ENCODE measurements at places on chromosomes 7 and 10.

GRCh38 chr10:64374346-64374745 lies 853.1 kb downstream of the REEP3 start:
- no peak for DNase-seq

DNA sequence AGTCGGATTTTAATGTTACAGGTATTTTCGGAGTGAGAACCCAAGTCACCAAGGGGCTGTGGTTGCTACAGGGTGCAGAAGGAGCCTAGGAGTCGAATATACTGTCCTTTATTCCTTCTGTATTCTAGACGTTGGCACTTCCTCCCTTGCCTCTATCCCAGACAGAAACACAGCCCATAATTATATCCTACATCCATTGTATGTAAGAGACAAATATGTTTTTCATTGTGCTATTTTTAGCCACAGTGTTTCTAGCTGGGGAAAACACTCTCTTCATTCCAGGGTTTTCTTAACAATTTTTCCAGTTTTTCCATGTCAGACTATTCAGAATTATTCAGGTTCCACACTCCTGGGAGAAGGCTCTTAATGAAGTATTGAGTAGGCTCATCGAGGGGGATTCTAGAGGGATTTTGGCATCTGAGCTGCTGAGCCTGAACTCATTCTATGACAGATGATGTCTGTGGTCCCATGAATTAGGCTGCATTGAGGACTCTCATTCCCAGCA lies 32.6 kb downstream of the KIAA1217 start:
- DNase-seq: no peak

DNA sequence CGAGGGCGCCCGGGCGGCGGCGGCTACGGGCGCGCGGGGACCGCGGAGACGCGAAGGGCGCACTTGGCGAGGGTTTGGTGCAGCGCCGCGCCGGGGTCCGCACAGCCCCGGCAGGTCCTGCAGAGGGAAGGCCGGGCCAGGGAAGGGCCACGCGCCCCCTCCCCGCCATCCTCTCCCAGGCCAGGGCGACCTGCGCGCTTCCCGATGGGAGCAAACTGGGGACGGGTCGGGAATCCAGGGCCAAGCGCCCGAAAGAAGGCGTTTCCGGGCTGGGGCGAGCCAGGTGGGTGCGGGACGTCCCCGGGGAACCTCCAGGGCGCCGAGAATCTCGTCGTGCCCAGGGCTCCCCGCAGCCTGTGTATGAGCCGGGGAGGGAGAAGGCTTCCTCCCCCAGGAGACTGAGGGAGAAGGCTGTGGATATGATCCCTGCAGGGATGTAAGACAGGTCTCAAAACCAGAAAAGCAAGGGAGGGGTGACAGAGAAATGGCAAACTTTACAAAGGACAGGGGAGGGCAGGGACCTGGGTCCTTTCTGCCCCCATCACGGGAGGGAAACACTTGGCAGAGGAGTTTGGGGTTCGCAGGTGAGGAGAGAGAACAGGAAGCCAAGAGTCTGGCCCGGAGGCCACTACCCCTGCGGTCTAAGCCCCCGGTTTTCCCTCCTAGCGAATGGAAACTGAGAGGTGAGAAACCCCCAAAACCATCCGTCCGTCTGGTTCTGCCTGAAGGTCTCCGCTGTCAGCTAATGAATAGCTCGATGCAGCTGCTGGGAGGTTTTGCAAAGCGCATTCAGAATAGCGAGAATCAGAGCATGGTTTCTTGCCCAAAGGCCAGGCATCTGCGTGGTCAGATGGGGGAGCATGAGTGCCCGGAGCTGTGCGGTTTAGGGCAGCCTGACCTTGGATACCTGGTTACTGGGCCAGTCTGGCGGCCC lies 674 bp downstream of the AMZ1 start:
- DNase-seq: no peak

DNA sequence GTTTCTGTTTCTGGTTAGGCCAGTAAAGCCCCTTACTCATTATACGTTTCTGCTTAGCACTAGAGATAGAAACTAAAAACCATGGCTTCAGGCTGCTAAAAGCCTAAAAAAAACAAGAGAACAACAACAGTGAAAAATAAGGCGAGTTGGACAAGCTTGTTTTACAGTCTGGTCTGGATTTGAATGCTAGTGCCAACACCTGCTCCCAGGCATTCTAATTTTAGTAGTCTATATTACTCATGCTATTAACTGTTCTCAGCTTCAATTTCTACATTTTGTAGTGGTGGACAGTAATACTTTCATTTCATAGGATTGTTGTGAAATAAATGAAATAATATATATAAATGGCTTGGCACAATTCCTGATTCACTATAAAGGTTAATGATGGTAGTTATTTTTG lies 108.5 kb downstream of the HBP1 start:
- DNase-seq: no peak

DNA sequence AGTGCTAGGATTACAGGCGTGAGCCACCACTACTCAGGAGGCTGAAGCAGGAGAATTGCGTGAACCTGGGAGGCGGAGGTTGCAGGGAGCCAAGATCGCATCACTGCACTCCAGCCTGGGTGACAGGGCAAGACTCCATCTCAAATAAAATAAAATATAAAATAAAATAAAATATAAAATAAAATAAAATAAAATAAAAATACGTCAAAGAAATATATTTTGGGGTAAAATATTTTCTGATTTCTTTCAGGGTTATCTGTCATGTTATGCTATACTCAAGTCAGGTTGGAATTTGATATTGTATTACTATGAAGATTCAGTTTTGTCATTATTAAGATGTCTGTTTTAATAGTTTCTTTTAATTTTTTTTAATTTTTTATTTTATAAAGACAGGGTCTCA lies 99.4 kb upstream of the GHITM start:
- DNase-seq: no peak

DNA sequence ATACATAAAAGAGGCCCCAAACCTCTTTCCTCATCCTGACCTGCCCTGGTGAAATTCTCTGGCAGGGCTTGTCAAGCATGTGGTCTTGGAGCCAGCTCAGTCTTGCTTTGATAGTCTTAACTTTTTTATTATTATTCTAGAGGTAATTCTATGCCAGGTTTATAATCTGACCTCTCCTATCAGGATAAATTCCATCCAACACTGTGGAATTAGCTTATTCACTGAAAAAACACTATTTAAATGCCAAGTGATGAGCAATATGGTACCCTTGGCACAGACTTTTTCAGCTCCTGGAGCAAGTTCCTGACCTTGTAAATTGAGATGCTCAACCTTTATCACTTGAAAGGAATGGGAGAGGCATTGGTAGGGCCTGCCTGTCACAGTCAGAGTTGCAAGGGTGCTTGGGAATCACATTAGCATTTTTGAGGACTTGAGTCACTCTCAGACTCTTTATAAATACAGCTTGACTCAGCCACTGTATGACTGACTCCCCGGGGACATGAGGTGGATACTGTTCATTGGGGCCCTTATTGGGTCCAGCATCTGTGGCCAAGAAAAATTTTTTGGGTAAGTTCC lies at the start of gene CPA4:
TSS of gene CPA4 (plus strand) at position 480 of the 576 bp plus-strand sequence. CDS start at position 500, 20 bp downstream.
- no peak for DNase-seq

- no peak for DNase-seq
These were observed 125.5 kb upstream of the SVIL start for GRCh38 chr10:29760138-29760900.

DNA sequence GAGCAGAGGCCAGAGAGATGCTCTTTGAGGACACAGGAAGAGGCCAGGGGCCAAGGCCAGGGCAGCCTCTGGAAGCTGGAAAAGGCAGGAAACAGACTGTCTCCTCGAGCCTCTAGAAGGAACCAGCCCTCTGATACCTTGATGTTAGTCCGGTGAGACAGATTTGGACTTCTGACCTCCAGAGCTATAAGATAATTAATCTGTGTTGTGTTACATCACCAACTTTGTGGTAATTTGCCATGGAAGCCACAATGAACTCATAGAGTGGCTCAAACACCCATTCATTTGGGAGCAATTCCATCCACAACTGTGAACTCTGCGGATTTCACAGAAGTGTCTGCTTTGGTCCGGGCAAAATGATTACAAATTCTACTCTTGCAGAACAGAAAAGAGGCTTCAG lies 48.7 kb downstream of the OAT start:
- no peak for DNase-seq

GRCh38 chr7:73555411-73555982 lies 2.0 kb downstream of the BCL7B start:
- DNase-seq: no peak

- peak; percentile 85 for DNase-seq
These were observed 98.6 kb downstream of the ARID5B start for GRCh38 chr10:62000037-62000603.

DNA sequence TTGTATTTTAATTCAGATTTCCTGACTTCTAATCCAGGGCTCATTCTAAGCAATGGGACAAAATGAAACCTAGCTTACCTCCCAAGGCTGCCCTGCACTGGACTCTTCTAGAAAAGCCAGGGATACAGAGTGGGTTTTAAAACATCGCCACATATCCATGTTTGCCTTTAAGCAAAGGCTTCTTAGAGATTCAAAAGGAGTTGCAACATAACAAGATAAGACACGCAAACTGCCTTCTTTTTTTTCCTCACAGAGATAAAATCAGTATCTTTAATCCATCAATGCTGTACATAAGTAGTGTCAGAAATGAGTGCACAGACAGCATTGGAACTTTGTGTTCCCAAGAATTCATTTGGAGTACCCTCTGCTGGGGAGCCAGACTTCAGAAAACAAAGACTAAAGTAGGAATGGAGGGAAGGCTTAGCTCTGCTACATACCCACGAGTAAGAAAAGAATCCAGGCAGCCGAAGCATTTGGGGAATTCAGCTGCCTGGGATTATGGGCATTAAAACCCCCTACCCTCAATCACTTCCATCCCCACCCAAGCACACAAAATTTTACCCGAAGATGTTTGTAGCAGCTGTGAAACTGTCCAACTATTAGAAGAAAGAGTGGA lies 427.8 kb downstream of the ARL4A start:
- no peak for DNase-seq

DNA sequence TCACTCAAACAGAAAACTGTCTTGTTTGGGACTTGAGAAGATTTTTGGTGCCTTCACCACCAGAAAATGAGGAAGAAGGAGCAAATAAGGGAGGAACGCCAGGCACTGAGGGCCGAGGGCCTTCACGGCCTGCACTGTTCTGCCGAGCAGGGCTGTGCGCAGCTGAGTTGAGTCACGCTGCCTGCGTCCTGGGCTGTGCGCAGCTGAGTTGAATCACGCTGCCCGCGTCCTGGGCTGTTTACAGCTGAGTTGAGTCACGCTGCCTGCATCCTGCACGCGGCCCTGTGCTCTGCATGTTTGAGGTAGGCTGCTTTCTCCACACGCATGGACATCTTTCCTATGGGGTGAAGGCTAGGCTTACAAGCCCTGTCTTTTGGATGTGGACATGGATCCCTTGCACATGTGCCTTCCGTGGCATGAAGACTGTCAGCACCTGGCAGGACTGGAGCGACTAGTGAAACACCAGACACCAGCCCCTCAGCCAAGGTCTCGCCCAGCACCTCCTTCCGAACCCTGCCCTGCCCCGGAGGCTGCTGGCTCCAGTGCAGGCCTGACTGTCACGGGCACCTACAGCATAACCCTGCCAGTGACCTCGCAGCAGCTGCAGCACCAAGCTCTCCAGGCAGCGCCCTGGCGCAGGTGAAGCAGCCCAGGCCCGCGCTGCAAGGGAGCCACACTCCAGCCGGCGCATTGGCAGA lies 96.7 kb downstream of the HTR5A start:
- peak; percentile 30 for DNase-seq

- no peak for DNase-seq
These were observed 702.5 kb upstream of the LRRN3 start for GRCh38 chr7:110388457-110388856.

DNA sequence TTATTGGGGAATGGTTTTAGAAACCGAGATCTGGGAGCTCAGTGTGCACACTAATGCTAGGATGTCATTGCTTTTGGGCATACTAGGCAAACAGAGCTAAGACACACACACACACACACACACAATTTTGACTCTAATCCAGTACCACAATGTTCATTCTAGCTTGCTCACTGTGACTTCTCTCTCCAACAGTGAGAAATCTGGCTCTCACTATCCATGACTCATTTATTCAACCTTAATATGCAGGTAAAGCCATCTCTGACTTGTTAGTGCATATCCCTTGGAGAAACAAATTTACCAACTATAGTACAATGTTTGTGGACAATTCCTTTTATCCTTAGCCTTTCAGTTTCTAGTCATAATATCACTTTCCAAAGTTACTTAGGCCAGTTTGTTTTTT lies 5.9 kb upstream of the BMS1 start:
- DNase-seq: no peak

DNA sequence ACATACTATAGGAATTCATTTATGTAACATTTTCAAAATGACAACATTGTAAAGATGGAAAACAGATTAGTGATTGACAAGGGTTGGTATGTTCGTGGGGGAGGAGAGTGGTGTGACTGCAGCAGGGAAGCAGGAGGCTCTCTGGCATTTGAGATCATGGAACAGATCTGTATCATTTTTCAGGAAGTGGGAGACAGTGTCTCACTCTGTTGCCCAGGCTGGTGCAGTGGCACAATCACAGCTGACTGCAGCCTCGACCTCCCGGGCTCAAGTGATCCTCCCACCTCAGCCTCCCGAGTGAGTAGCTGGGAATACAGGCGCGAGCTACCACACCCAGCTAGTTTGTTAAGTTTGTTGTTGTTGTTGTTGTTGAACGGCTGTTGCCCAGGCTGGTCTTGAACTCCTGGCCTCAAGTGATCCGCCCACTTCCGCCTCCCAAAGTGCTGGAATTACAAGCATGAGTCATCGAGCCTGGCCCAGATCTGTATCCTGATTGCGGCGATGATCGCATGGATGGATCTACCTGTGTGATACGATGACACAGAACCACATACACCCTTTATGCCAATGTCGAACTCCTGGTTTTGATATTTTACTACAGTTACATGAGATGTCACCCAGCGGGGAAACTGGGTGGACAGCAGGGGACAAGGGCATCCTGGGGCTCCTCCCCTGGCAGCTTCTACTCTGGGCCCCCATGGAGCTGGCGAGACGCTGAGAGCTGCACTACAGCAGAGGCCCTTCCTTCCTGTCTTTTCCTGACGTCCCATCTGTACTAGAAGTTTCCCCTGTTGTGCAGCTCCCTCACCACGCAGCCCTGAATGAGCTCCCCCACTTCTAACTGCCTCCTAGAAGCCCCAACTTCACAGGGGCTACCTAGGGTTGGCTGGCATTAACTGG lies 12.3 kb upstream of the CYTH3 start:
- no peak for DNase-seq

DNA sequence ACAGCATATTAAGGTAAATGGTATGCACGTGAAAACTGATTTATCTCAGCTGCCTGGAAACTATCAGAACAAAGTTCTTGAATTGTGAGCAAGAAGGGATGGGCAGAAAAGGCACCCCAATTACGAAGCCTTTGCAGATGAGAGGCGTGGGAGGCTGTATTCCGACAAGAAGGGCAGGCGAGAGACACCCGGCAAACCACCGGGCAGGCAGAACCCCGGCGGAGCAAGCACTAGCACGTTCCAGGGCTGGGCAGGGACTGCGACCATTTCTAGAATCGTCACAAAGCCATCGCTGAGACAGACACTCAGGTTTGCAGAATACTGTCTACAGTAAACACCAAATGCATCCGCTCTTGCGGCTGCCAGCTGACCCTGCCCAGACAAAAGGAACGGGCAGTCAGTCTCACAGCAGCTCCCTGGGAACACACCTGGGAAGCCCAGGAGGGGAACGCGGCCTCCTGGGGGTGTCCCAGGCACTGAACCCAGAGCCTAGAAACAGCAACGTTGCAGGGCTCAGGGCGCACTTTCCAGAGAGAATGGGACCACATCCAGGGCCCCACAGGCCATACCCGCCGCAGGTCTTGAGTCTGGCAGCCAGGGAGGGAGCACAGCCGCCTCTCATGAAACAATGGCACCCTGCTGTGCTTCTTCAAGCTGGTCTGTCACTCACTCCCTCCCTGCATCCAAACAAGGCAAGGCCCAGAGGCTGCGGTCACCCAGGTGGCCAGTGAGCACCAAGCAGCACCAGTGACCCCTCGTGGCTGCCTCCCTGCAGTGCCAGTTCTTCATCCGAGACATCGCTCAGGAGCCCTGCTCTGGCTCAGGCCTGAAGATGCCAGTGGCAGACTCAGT lies 261.9 kb downstream of the PTPRN2 start:
- no peak for DNase-seq

Data from OCI-LY7 (cell line).